ENCODE measurements at places on chromosomes 6 and 20. TPM values are rescaled to one million over a fixed set of nuclear protein-coding genes. Genes with fewer than 3 reads are reported as not detected.

Gene OPN5
- not detected for total RNA-seq

Gene TPBG
- 0.58 TPM for total RNA-seq

Gene ADTRP
- 23.9 TPM for total RNA-seq

Gene LTB
- 398 TPM for total RNA-seq

Gene DYNLT2
- total RNA-seq, result 3.9 TPM

Gene NFATC2
- 64.9 TPM for total RNA-seq

Gene C6orf15
- total RNA-seq, result not detected

Gene NTSR1
- 0.63 TPM for total RNA-seq

Gene MROH8
- total RNA-seq, result 1.7 TPM

Gene GSTA1
- 1.1 TPM for total RNA-seq

All from T-cell (primary cell).